Nucleus accumbens (tissue), 56 donors: ENCODE measurements at places on chromosomes 2 and 18.

GRCh38 chr2:215071676-215072075 is 66.8 kb downstream of the ABCA12 start:
- no peak for DNase-seq

DNA sequence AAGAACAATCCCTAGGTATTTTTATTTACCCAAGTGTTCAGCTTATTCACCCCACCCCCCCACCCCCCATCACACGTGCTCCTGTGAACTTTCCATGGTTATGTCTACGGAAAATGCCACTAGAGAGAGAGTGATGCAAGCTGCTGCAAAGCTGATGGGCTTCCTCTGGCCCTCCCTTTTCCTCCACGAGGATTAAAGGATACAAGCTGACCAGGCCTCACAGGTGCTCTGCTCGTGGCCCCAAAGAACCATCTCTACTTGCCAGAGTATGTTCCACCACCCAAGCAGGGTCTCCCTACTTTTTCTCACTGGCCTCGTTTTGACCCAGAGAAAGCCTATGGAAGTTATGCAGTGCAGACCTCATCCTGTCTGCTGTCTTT is 342.6 kb downstream of the CELF4 start:
- DNase-seq = no peak

DNA sequence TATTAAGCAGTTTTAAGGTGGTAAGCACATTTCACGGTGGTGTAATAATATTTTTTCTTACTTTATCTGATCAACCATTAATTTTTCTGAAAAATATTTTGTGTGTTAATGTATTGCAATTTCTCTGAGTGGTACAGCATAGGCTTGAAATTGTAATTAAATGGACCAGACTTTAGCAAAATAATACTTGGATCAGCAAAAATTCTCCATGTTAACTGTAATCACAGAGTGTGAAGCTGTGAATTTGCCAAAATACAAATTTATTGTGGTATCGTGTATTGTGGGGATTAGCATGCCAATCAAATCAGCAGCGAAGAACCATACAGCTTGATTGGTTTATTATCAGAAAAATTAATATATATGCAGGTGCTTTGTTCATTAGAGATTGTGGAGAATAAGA is 1088.9 kb upstream of the GYPC start:
- no peak for DNase-seq

GRCh38 chr2:240624950-240625621 is at the start of gene GPR35:
Gene GPR35 (plus strand): TSS chr2:240625480. CDS start chr2:240629953, 4,473 bp downstream.
- DNase-seq = peak; percentile 44

- no peak for DNase-seq
These were observed 879.8 kb upstream of the PIK3C3 start for GRCh38 chr18:41075212-41075611.

- DNase-seq = no peak
These were observed 225.5 kb upstream of the RBMS1 start for GRCh38 chr2:160719116-160719515.

DNA sequence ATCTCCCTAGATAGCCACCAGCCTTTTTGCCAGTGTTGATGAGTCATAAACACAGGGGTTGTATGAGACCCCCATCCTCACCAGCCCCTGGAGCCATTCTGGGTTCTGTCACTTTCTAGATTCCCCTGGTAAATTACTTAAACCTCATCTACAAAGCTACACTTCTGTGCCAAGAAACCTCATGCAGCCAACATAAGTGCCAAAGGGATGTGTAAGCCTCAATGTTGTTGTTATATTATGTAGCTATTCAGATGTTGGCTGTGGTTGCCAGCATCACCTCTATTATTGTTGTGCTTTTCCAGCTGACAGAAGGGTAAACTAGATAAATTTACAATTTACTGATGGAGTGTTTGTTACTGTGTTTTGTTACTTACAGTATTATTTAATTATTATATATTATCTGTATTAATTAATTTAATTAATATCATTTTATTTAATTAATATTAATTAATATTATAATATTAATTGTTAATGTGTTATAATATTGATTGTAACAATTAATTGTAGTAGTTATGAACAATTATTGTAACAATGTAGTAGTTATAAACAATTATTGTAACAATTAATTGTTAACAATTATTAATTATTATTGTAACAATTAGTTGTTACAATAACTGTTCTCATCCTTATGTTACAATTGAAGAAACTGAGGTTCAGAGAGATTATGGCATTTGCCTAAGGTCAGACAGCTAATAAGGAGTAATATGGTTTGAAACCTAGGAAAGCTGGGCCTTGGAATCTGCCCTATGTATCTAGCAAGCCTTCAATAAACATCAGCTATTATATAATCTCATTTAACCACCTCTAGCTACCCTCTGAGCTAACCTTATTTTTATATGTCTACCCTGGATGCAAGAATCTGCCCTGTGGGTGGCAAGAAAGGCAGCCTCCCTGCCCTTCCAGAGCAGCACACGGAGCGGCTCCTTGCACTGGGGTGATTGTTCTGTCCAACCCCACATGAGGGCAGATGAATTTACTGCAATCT is 36.1 kb downstream of the PSTPIP2 start:
- no peak for DNase-seq

DNA sequence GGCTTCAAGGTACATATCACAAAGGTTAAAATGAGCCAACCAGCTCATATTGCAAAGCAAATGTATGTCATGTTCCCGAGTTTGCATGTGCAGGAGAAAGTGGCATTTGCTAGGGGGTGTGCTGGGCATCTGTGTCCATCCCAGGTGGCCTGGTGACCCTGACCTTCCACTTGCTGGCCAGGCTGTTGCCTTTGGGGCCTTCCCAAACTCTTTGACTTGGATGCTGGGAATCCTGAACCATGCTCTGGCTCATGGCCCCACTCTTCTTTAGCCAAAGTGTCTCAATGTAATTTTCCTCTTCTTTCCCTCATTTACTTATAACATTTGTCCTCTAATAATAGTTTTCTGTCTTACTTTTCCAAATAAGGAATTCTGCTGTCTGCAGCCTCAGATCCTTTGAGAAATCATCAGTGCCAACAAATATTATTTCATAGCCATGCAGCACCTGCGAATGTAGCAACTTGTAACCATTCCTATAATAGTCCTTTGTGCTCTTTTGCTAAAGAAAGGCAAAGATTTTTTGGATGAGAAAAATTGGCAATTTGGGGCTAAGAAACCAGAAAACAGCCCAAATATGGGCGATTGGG is 64.2 kb downstream of the MTCL1 start:
- DNase-seq = no peak

GRCh38 chr2:240557101-240557751 is 562 bp downstream of the ANKMY1 start:
- DNase-seq = no peak

DNA sequence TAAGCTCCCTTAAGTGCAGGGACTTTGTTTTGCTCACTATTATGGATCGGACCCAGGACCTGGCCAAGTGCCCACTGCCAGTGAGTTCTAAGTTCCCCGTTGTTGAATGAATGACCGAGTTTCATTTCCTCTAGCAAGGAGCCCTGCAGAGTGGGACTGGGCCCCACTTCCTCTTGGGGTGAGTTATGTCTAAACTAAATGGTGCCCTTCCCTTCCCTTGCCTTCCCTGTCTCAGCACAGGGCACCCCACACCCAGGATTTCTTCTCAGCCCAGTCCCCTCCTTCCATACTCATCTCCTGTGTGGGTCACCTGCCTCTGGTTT is 195.3 kb upstream of the HS6ST1 start:
- DNase-seq = peak; percentile 12

DNA sequence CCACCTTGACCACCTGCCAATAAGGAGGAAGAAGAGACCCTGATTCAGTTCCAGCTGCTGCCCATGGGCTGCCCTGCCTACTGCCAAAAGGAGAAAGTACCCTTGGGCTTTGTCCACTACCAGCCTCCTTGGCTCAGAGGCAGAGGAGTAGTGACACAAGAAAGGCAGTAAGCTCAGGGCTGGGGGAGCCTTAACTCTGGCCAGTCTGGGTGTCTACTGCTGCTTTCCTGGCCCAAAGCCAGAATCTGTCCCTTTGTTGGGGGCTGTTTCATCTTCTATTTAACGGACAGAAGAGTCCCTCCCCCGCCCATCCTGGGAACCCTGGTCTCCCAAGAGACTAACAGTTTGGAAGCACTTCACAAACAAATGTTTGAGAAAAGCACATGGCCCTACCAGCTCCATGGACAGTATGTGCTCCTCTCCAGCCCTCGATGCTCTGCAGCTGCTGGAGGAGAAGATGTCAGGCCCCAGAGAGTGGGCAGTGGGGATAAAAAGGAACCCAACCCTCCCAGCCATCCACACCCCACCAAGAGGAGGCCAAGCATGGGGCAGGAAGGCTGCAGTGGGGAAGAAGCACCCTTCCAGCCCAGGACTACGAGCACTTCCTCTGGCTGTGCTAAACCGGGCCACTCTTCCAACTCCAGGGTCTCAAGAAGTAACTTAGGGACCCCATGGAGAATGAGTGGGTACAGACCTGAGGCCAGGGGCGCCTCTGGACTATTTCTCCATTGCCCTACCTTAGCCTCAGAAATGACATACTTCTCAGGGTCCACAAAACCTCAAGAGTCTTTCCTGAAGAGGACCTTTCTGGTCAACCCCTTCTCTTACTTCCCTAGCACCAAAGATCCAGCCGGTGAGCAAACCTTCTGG is 1.2 kb downstream of the ATG9A start:
- no peak for DNase-seq

DNA sequence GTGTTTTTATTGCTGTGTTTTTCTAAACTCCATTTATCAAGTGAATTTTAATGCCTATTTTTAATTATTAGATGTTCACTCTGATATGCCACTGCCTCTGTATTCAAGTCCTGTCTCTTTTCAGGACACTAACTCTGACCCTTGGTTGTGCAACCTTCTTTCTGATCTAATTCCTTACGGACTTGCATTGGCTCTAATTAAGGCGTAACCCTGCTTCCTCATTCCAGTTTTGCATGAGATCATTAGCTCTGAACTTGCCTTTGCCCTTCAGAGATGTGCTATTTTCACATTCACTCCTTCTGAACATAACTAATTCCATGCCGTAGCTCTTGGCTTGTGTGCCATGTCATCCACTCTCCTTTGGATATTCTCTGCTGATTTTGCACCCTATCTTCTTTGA is 162.5 kb upstream of the TMEFF2 start:
- no peak for DNase-seq

- DNase-seq = no peak
These were observed 3.2 kb upstream of the SH3RF3 start for GRCh38 chr2:109125593-109126500.

GRCh38 chr2:232353096-232353495 is 25.5 kb upstream of the ALPP start:
- no peak for DNase-seq

DNA sequence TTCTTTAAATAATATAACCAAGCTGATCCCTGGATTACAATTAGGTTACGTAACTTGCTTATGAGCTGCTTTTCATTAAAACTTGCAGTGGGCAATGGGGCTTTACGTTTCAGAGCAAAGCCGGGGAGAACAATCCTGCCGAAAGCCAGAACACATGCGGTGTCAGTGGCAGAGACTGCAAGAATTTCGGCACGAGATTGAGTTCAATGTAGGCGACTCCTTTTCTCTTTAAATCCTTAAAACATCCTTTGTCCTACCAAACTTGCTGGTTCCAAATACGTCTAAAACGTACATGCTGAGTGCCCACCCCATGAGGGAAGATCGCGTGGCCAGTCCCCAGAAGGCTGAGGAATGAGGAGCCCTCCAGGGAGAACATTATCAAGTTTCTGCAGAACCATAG is 36.8 kb upstream of the NCOA1 start:
- DNase-seq = no peak

DNA sequence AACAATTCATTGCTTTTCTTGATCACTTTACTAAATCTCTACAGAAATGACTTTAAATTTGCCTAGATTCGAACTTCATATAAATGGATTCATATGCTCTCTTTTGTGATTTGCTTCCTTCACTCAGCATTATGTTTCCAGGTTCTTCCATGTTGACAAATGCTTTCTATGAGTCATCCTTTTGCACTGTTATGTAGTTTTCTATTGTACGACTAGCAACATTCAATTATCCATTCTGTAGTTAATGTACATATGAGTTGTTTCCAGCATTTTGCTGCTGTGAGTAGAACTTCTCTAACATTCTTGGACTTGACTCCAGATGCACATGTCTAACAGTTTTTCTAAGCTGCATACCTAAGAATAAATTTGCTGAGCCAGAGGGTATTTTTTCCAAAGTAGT is 66.5 kb upstream of the NEUROD1 start:
- DNase-seq = no peak

DNA sequence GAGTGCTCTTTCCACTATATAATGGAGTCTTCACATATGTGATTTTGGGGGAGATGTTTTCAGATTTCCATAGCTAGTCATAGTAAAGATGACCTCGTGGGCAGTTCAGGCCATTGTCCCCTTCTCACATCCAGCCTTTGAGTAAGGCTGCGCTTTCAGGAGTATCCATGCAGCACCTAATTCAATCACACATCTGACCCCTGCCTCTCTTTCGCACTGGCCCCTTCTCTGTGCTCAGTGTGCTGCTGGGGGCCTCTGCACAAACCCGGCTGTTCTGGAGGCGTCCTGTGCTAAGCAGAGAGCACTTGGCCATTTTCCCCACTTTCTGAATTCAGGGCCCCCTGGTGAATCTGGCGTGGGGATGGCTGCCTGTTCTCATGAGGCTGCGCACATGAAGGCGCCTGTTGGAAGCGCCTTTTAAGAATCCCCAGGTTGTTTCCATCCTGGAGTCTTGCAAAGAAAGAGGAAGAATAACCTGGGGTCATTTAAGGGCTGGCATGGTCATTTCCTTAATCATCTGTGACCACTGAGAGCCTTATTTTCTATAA is 96.0 kb upstream of the ALPP start:
- DNase-seq = no peak

DNA sequence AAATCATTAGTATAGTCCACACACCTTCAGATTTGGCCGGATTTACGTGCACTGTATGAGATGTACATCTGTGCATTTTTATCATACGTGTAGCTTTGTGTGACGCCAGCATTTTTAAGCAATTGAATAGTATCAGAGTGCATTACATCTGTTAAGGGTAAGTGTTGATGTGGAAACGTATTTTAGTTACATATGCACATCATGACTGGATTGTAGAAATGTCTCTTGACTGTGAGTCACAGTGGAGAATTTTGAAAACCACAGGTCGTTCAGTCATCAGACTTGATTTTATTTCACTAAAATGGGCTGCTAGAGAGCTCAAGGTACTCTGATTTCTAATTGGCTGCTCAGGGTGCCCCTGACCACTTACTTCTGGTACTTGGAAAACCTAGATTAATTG is 5.4 kb upstream of the GPBAR1 start:
- DNase-seq = no peak

DNA sequence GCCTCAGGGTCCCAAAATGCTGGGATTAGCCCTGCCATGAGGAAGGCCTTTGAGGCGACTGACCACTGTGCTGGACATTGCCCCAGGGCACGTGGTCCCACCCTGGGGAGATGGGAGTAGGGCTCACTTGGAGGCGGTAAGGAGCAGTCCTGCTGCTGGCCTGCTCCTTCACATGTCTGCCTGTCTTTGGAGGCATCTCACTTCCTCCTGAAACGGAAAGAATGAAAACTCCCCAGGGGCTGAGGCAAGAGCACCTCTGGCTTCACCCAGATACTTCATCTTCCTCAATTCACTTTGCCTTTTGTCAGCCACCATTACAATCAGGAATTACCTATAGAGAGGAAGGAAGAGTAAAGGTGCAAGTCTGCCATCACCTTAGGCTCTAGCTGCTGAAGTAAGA is 59.9 kb upstream of the GATA6 start:
- DNase-seq = no peak
